ENCODE measurements at places on chromosomes 2 and 18.

DNA sequence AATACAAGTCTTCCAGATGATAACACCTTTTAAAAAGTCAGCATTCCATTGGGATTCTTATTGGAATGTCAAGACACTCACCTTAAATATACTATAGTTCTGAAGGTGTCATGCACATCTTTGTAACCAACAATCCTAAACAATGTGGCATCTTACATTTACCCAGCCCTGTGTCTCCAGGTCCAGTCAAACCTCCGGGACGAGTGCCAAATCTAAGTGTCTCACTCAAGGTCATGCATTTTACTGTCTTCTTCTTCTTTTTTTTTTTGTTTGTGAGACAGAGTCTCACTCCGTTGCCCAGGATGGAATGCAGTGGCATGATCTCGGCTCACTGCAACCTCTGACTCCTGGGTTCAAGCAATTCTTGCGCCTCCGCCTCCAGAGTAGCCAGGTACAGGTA lies 206.9 kb upstream of the FAM98A start:
- DNase-seq: no peak

DNA sequence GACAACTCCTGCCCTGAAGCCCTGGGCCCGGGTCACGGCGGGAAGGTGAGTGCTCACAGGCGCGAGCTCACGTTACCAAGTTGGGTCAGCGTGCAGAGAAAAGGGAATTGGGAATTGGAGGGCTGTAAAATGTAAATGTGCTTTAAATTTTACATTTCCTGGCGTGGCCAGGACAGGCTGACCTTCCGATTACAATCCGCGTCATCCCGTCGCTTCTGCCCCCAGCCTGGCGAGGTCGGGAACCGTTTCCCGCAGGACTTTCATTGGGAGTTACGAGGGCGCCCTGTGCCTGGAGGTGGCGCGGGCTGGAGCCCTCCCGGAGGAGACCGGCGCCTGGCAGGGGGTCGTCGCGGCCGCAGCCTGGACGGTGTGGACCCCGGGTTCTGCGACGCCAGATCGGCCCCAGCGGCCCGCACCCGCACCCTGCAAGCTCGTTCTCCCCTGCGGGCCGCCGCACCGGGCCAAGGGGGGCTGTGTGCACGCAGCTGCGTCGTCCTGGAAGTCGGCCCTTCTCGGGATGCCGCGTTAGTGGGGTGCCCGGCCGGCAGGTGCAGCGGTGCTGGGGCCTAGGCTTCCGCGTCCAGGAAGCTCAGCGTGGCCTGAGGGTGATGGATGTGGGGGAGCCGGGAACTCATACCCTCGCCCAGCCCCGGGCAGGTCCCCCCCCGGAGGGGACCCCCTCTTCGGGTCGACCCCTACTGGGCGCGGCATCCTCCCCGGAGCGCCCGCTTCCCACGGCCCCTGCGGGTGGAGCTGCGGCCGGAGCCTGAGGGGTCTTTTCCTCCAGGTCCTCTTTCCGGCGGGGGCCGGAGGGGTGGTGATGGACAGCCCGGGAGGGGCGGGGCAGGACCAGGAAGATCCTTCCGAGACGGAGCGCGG lies 63.9 kb downstream of the LRRFIP1 start:
- DNase-seq: no peak

GRCh38 chr2:135475128-135475527 lies 55.9 kb downstream of the ZRANB3 start:
- no peak for DNase-seq

DNA sequence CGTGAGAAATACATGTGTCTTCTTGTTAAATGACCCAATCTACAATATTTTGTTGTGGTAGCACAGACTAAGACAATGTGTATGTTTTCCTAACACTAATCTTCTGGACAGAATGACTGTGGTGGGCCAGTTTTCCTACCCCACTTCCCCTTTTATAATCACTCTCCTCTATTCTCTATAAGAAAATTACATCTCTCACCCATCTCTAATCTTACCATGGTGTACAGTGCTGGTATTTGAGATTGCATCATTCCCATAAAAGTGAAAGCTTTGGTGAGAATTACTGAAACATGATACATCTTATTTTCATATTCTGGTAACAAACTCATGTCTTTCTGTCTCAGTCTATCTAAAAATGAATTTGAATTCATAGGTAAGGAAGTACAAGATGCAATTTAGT lies 40.5 kb downstream of the CAVIN2 start:
- DNase-seq: no peak

DNA sequence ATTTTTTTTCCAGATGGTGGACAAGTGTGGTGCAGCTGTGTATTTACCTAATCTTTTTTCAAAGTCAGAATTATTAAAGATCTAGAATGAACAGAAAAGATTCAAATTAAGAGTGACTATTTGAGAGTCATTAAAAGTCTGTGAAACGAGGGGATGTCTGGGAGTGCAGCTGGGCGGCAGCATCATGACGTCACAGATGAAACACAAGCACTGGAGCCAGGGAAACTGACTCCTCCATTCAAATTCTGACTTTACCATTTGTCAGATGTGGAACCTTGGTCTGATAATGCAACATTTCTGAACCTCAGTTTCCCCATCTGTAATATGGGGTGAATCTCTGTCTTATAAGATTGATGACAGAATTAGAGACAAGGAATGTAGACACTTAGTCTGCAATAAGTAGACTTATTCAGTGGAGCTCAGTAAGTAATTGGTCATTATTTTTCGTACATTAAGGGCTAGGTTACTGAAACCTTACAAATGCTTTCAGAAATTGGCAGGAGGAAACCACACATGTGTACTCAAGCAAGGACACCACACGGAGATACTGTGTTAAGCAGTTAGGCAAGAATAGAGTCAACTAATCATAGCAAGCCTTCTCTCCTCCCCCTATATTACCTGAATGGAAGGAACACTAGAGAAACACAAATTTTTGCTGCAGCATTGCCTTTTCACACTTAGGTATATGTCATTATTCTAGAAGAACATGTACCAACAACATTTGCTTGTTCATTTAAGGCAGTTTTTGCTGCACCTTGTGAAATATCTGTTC lies 27.8 kb upstream of the CXXC1 start:
- DNase-seq: no peak

DNA sequence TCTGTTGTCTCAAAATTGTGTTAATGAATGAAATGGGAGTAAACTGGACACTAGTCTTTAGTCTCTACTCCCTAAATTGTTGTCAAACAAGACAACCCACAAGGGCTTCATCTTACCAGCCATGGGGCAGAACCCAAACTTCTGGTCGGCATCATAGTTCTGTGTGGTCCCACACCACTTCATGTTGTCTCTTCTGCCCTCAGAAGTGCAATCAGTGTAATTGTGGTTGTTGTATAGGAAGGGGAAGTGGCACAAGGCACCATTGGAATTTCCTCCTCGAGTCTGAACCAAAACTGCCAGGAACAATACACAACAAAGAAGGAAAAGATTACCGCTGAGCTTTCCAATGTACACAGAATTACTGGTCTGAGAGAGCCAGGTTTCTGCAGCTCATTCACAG lies 12.6 kb downstream of the FN1 start:
- no peak for DNase-seq

GRCh38 chr18:36700955-36701354 lies 127.8 kb downstream of the TPGS2 start:
- no peak for DNase-seq

DNA sequence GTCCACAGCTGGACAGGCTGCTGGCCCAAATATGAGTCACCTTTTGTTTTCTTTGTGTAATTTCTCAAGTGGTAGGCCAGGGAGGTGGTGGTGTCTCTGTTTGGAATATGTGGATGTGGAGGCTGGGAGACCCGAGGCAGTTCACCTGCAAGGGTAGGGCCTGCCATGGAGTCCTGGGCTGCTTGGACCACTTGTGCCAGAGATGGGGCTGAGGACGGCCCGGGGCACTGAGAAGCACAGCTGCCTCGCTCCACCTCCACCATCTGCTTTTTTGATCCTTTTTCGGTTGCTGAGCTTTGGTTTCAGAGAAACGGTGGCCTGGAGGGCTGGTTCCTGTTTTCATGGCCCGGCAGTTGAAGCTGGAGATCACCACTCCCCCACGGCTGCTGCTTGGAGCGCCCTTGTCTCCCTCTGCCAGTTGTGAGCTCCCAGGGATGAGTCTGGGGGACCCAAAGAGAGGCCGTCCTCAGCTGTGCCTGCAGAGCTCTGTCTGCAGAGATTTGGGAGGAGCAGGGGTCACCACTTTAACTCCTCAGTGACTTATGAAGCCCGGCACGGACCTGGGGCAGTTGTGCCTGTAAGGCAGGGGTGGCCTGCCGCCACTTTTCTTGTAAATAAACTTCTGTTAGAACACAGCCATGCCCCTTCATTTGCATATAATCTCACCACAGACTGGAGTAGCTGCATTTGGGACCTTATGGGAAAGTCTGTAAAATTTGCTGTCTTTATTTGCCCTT lies 67.6 kb upstream of the MCFD2 start:
- DNase-seq: no peak

DNA sequence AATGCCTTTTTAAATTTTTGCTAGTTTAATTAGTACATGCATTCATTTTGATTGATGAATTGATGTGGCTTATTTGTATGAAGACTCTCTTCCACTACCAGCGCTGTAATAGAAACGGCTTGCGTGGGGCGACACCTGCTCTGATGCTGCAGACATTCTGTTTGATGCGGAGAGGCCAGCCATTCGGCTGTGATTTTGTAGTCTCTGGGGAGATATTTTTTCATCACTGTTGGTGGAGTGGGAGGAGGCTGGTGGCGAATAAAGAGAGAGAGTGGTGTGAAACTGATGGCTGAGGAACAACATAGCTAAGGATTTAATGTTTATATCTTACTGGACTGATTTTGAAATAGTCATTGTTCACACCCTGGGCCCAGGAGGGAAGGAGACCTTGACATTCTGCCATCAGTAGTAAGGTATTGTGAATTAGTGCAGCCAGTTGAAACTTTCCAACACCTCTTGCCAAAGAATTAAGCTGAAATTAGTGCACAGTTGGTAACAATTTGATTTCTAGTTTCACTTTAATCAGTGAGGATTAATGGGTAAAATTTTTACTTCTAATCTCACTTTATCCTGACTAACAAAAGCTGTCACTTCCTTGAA lies 224.1 kb downstream of the MTX2 start:
- no peak for DNase-seq

DNA sequence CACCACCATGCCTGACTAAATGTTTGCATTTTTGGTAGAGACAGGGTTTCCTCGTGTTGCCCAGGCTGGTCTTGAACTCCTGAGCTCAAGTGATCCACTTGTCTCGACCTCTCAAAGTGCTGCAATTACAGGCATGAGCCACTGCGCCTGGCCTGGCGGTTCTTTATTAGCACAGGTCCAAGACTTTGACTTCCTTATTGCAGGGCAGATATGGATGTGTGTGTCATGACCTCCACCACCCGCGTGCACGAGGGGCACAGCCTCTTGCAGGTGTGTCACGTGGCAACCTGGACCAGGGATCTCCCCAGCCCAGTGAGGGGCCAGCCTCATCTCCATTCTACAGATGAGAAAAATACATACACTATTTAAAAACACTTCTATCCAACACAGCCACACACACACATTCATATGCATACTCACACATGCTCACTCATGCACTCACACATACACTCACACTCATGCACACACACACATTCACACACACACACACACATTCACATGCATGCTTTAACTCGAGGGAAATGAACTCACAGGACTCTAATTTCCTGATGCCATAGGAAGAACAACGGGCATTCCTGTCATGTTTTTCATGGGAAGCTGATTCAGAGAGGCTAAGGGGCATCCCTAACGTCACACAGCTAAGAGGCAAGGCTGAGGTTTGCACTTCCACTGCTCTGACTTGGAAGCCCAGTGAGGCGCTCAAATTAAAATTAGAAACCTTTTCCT lies 38.8 kb downstream of the RRM2 start:
- no peak for DNase-seq

GRCh38 chr2:78865667-78866066 lies 159.8 kb upstream of the REG3G start:
- DNase-seq: no peak

DNA sequence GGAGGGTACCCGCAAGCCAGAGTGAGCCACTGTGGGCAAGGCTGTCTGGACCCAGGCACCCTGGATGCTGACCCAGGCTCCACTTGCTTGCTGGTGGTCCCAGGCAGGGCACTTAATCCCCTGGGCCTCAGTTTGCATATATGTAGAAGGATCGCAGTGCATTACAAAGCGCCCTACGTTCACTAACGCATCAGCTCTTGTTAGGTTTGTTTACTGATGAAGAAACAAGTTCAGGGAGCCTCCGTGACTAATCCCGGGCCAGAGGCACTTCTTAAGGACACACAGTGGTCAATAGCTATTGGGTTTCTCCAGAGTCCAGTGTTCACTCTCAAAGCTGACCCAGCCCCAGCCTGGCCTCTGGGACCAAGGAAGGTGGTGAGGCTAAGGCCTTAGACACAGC lies 70.2 kb downstream of the LBH start:
- no peak for DNase-seq

DNA sequence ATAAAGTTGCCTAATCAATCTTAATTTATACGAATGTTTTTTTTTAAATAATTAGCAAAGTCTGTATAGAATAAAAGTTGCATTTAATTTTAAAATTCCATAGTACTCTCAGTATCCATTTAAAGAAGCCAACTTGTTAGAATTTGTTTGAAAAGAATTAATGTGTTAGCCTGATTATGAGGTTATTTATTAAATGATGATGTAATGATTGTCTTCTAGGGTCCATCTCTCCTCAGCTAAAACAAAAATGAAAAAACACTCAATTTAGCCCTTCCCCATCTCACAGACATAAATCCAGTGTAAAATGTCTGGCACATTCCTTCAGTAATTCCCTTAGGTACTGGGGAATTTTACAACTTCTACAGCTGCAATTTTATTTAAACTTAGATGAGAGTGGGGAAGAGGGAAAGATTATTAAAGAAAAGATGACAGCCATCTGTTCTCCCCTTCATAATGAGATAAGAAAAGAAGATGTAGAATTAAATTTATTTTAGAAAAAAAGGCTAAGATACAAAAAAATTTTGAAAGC lies 68.6 kb downstream of the BARD1 start:
- no peak for DNase-seq

- no peak for DNase-seq
These were observed 331.1 kb downstream of the FSIP2 start for GRCh38 chr2:186069676-186070075.

DNA sequence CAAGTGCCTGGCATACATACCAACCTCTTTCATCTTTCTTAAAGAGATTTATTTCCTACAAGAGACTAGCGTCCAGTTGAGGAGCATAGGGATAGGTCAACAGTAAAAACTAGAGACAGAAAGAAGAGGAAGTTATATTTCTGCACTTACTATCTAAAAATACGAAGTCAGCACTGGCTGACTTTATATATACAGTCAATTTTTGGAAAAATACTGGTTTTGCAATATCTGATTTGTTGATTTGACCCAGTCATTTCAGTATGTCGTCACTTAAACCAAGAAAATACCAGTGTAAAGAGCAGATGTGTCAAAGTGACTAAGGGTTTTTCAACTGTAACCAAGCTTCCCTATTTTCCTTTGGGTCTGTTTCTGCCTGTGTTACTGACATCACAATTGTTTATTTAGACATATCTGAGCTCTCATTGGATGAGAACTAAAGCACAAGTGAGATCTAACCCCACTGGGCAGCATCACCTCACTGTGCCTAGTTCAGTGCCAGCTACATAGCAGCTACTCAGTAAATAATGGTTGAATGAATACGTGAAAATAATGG lies 23.0 kb downstream of the CYTIP start:
- no peak for DNase-seq

- DNase-seq: no peak
These were observed 31.8 kb downstream of the BCL11A start for GRCh38 chr2:60521626-60522025.

- DNase-seq: no peak
These were observed 6.9 kb upstream of the CCBE1 start for GRCh38 chr18:59704146-59704545.
